Suppressor macrophage treated with lipopolysaccharide for 4 hours (primary cell): ENCODE measurements at places on chromosomes 1 and 21.

- DNase-seq = no peak
These were observed 14.1 kb upstream of the ACTL8 start for GRCh38 chr1:17741052-17741451.

GRCh38 chr21:42437786-42438185 lies 34.1 kb downstream of the UBASH3A start:
- DNase-seq = no peak

- no peak for DNase-seq
These were observed 108.9 kb upstream of the FMN2 start for GRCh38 chr1:239982762-239983161.

DNA sequence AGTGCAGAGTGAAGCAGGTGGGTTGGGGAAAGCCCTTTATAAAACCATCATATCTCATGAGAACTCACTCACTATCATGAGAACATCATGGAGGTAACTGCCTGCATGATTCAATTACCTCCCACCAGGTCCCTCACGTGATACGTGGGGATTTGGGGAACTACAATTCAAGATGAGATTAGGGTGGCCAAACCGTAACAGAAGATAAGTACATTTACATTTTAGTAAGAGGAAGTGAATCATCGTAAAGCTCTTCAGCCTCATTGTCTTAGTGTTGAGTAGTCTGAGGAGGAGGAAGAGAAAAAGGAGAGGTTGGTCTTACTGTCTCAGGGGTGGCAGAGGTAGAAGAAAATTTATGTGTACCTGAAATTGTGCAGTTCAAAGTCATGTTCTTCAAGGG lies 1053.4 kb upstream of the ADGRL4 start:
- no peak for DNase-seq

DNA sequence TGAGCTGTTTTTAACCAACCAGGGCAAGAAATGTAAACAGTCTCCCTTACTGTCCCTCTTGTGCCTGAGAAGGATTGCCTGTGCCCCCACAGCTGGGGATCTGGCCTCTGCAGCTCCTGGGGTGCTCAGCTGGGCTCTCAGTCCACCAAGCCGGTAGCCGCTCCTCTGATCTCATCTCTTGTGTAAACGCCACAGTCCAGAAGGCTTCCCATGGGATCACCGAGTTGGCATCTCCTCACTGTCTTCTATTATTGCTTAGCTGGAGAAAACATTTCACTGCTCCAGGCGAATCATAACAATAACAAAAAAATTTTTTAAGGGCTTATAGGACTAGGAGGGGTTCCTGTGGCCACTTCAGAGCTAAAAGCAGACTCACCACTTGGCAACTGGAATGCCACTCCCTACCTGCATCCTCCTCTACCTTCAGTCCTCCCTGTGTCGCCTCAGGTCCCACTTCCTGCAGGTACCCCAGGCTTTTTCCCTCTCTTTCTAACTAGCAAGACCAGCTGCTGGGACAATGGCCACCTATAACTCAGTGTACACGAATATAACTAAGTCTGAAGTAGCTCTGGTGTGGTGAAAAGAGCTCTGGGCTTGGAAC lies 75.8 kb downstream of the ATP1A1 start:
- no peak for DNase-seq

GRCh38 chr1:59302871-59303270 lies 6.0 kb downstream of the FGGY start:
- no peak for DNase-seq

GRCh38 chr1:38929476-38929875 lies 12.2 kb downstream of the RHBDL2 start:
- DNase-seq = no peak

DNA sequence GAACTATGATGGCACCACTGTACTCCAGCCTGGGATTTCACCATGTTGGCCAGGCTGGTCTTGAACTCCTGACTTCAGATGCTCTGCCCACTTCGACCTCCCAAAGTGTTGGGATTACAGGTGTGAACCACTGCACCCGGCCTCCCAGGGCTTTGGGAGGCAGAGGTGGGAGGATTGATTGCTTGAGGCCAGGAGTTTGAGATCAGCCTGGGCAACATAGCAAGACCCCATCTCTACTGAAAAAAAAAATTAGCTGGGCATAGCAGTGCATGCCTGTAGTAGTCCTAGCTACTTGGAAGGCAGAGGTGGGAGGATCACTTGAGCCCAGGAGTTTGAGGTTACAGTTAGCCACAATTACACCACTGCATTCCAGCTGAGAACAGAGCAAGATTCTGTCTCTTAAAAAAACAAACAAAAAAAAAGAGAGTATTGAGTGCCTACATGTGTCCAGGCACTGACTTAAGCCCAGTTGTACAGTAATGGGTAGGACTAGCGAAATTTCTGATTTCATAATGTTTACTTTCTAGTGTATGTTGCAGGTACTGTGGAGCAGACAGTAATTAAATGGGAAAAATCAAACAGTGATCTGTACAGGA lies 4.2 kb downstream of the MANEAL start:
- no peak for DNase-seq

DNA sequence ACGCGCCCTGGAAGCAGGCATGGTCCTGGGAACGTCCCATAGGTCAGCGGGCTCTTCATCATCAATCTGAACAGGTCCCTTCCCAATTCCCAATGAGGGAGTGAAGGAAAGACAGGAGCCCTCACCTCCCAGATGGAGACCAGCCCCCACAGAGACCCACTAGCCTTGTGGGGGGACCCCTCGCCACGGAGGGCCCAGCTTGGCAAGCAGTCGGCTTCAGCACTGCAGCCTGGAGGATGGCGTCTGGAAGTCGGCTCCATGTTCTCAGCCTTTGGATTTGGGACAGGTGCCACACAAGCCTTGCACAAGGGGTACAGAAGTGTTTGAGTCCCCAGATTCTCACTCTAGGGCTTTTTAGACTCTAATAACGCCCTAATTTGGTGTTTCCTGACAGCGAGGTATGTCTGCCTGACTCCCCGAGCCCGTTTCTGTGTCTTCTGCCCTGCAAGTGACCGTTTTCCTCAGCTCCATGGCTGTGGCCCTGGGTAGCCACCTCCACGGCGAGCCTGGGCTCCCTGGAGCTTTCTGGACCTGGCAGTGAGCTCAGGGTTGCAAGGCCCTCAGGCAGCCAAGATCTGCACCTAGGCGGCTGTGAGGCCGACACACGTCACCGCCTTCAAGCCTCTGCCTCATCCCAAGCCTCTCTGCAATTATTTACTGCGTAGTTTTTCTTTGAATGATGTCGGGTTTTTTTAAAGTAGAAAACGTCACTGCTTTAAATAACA lies 25.0 kb upstream of the SUMO3 start:
- DNase-seq = no peak

GRCh38 chr1:153685544-153686340 lies 7.3 kb downstream of the NPR1 start:
- DNase-seq = no peak

GRCh38 chr21:41613533-41613909 lies 105.6 kb upstream of the TMPRSS2 start:
- no peak for DNase-seq

DNA sequence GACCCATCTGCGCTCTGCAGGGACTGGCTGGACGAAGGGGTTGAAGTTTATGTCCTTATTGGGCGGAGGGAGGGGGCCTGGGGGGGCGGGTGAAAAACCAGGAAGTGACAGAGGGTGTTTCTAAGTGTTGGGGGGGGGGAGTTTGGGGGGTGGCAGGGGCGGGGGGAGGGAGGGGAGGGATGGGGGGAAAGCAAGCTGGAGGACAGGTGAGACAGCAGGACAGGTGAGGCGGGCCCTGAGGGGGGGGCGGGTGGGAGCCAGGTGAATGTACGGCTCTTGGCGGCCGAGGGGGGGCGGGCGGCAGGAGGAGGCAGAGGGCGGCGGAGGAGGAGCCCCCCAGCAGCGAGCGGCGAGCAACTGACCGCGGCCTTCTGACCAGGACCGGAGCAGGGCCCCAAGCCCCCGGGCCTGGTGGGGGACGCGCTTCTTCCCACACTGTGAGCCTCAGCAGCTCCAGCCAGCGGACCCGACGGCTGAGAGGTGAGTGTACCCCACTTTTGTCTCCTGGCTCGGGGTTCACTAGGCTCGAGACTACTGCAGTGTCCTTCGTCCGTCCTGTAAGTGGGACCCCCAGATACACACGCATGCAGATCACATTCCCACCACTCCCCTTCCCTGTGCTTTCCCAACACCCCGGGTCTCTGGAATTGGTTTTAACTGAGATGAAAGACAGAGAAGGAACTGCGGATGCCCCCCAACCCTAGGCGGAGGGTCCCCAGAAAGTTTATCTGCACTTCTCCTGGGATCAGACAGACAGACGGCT lies at the start of gene ZBTB7B:
TSS of gene ZBTB7B (plus strand) at position 339 of the 763 bp plus-strand sequence. CDS start 11,859 bp downstream, outside the sequence.
- DNase-seq = peak; percentile 56

DNA sequence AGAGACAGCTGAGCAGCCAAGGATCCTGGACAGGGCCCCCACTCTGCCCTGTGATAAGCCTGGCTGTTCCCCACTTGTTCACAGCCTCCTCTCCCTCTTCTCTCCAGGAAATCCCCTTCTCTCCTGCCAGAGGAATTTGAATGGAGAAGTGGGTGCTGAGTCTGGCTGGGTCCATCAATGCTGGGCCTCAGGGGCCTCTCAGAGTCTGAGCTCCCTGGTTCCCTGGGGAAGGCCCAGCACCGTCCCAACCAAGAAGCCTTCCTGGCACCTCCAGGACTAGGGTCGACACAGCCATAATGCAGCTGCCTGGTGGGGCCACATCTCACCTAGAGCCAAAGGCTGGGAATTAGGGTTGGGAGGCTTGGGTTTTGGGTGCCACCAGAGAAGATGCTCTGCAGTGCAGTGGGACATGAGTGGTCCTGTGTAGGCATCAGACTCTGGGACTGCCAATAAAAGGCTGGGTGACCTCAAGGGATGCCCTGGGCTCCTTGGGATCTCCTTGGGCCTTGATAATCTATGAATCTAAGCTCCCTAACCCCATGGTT lies 2.5 kb downstream of the MYBPH start:
- DNase-seq = no peak

- no peak for DNase-seq
These were observed 20.6 kb downstream of the TRAF5 start for GRCh38 chr1:211347077-211347844.

DNA sequence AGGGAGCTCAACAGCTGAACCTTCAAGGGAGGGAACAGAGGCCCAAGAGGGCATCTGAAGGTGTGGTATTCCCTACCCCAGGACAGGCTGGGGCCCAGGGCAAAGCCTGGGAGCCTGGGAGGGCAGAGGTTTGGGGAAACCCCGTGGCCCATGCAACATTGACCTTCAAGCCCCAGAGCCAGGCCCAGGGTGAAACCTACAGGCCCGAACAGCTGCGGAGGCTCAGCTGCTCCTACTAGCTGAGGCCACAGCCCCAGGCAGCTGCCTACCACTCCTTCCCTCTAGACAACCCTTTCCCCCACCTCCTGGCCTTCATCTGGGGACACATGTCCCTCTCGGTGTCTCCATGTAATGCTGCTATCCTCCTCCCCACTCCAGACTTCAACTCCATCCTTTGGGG lies 3.2 kb downstream of the LAD1 start:
- DNase-seq = no peak

DNA sequence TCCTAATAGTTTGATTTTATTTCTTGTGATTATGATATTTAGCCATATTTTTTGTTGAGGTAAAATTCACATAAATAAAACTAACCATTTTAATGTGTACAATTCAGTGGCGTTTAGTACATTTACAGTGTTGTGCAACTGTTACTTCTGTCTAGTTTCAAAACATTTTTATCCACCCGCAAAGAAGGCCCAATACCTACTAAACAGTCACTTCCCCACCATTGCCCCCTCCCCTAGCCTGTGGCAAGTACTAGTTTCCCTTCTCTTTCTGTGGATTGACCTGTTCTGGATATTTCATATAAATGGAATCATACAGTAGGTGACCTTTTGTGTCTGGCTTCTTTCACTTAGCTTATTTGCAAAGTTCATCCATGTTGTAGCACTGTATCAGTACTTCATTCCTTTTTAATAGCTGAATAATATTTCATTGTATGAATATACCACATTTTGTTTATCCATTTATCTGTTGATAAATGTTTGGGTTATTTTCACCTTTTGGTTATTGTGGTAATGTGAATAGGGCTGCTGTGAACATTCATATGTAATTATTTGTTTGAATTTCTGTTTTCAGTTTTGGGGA lies 4.1 kb downstream of the FLVCR1 start:
- DNase-seq = peak; percentile 32

DNA sequence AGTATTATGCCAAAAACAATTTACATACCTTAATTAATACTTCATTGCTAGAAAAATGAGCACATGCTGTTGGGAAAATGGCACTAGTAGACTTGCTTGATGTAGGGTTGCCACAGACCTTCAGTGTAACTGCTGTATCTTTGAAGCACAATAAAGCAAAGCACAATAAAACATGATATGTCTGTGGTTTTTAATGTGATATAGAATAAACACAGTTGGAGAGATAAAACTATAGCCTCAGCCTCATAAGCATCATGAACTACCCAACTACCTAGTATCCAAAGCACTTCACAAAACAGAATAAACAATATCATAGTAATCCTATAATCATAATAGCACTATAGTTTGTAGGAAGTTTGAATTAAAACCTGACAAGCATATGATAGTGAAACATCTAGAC lies 143.5 kb downstream of the SYT14 start:
- no peak for DNase-seq

GRCh38 chr21:31471865-31472264 lies 127.8 kb upstream of the TIAM1 start:
- DNase-seq = no peak

DNA sequence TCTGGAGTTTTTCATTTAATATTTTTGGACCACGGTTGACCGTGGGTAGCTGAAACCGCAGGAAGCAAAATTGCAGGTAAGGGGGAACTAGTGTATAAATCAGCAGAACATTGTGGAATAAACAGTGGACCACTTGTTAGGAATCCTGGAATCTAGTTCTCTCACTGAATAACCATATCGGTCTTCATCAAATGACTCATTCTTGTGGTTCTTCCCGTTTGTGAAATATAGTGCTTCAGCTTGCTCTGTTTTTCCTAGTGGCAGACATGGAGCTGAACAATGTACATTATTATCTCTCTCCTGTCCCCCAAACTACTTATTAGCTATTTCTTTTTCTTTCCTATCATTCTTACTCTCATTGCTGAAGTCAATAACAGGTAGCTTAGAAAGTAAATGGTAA lies 61.9 kb downstream of the HSPA13 start:
- DNase-seq = no peak

GRCh38 chr1:185046668-185047067 lies 1.3 kb downstream of the RNF2 start:
- DNase-seq = no peak

GRCh38 chr21:32753818-32754585 lies 17.6 kb downstream of the PAXBP1 start:
- DNase-seq = no peak

- peak; percentile 43 for DNase-seq
These were observed 41.3 kb upstream of the EIF4G3 start for GRCh38 chr1:21217812-21218596.

GRCh38 chr1:8077602-8078001 lies 51.5 kb upstream of the ERRFI1 start:
- DNase-seq = no peak

GRCh38 chr1:114756949-114757454 lies 782 bp downstream of the CSDE1 start:
- DNase-seq = peak; percentile 86

DNA sequence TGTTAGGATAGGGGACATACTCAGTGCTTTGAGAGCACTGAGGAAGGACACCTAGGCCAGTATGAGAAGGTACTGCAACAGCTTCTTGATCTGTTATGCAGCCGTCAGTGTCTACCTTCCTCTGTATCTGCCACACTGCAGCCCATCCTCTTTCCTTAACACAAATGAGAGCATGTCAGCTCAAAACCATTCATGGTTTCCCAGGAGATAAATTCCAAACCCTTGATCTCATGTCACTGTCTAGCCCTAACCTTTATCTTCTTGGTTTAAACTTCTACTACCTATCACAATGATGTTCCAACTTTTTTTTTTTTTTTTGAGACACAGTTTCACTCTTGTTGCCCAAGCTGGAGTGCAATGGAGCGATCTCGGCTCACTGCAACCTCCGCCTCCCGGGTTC lies 1.4 kb downstream of the ZMYND12 start:
- no peak for DNase-seq

GRCh38 chr1:1280782-1281481 lies 696 bp downstream of the SCNN1D start:
- no peak for DNase-seq
